ENCODE measurements at places on chromosomes 12 and 14. TPM values are rescaled to one million over a fixed set of nuclear protein-coding genes. Genes with fewer than 3 reads are reported as not detected.

The ACOT6 gene
- total RNA-seq, result not detected

The EMC9 gene
- total RNA-seq, result 49.0 TPM

The DDN gene
- 0.69 TPM for total RNA-seq

The HPD gene
- total RNA-seq, result 1.4 TPM

The PRB2 gene
- total RNA-seq, result not detected
